ENCODE measurements at places on chromosomes 3 and 15.

GRCh38 chr3:134374791-134375581 lies 739 bp upstream of the AMOTL2 start:
- no peak for DNase-seq

DNA sequence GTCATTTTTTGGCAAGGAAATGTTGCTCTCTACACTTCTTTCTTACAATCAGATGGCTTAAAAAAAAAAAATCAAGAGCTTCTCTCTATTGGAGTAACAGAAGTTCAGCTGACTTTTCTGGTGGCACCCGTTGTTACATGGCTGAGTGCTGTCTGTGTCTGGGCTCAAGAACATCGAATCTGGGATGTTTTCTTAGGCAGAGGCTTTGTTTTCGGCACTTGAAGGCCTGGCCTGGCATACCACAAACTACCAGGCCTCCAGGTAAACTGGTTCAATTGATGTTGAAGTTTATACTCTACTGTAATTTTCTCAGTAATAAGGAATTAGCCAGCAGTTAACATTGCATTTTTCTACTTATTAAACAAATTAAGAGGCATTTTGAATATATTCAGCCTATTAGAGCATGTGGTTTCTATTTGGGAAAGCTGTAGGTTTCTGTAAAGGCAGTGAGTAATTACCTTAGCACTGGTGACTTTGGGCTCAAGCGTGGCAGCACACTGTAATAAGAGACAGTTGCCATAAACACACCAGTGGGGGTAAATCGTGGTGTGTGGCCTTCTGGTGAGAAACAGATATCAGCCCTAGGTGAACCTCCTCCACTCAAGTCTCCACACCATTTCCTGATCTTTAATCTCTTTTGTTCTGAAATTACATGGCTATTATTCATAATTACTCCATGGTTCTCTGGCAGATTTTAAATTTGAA lies 544.7 kb downstream of the MECOM start:
- DNase-seq: no peak

DNA sequence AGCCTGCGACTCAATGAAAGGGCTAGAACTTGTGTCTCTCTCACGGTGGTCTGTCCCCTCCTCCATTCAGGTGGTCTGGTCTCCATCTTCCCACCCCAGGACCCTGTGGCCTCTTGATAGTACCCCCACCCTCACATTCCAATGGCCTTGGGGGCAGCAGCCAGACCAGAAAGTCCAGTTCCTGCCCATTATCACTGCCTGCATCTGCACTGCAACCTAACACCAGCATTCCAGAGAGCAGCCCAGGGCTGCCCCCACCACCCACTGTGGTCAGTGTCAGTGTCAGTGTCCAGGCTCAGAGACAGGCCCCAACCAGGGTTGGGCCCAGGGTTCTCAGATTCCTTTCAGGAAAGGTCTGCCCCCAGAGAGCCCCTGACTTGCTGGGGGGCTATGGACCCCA lies 12.6 kb downstream of the IGDCC3 start:
- DNase-seq: no peak

DNA sequence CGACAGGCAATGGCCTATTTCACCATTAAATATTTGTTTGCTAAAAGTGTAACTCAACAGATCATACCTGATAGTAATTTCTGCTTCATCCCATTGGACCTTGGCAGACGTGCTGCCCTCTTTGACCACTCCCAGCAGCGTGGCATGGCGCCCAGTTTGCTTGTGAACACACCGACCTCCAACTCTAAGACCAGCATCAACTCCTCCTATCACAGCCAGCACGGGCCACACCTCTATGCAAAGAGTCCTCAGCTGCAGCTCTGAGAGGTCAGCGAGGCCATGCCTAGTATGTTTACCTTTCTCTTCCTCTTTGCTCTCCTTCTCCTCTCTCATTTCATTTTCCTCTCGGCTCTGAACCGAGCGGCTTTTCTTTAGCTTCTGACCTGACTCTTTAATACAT lies 80.6 kb downstream of the FBXL22 start:
- no peak for DNase-seq

- DNase-seq: no peak
Measured at GRCh38 chr3:169604118-169604517, 59.4 kb downstream of the MECOM start.

DNA sequence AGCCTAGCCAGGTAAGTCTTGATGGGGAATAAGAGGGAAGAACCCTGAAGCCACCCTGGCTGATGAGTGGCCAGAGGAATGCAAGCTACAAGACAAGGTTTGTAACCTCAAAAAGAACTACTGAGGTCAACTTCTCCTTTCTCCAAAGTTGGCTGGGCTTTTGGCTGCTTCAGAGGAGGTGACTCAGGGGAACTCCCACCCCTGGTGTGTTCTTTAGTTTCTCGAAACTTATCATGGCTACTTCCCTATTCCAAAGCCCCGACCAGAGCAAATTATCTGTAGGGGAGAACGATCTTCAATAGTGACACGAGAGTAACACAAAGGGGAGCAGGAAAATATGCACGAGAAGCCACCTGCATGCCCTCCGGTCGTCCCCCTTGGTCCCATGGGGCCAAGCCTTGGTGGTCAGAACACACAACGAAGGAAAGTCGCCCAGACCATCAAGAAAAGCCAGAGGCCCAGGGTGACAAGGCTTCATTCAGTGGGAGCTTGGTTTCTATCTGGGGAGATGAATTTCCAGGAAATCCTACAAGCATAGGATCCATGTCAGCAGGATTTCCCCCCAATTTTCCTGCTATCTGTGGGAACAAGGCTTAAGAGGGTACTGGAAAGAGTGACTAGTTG lies 6.5 kb upstream of the BCL2A1 start:
- DNase-seq: no peak

- DNase-seq: no peak
Measured at GRCh38 chr3:191320316-191320715, 8.9 kb upstream of the CCDC50 start.

DNA sequence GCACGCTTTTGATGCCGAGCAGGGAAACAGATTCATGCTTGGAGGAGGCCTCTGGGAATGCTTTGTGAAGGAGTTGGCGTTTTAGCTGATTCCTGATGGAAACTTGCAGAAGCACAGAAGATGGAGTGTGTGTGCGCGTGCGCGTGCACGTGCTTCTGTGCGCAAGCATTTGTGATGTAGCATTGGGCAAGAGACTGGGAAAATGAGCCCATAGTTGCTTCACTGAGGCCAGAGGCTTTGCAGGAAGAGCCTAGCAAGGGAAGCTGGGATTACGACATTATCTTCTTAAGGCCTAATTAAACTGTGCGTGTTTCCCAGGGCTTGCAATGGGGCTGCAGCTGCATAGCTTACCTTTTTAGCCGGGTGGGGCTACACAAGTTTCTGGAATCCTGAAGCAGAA lies 18.1 kb upstream of the AGBL1 start:
- DNase-seq: no peak

GRCh38 chr15:79474252-79474651 lies 42.1 kb downstream of the MINAR1 start:
- no peak for DNase-seq

DNA sequence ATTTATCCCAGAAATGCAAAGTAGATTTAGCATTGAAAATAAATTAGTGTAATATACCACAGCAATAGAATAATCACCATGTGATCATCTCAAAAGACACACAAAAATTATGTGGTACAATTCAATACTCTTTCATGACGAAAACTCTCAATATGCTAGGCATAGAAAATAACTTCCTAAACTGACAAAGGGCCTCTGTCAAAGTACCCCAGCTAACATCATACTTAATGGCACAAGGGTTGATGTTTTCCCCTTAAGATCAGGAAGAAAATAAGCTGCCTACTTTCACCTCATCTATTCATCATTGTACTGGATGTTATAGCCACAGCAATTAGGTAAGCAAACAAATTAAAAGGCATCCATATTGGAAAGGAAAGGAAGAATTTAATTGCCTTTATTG lies 22.7 kb upstream of the NIPA2 start:
- no peak for DNase-seq

Measured in activated CD8-positive, alpha-beta memory T cell treated with anti-CD3 and anti-CD28 coated beads for 1 hour (primary cell).